ENCODE measurements at places on chromosomes 4 and X. TPM values are rescaled to one million over a fixed set of nuclear protein-coding genes. Genes with fewer than 3 reads are reported as not detected.

GRCh38 chr4:86959588-86960500 is 25.0 kb downstream of the AFF1 start:
- H3K27ac ChIP-seq, result no peak overlapping the region
- H3K36me3 ChIP-seq, result peaks cover 13% of the 10 kb centered on the region
- H3K4me3 ChIP-seq, result no peak overlapping the region
- DNase-seq, result no peak

DNA sequence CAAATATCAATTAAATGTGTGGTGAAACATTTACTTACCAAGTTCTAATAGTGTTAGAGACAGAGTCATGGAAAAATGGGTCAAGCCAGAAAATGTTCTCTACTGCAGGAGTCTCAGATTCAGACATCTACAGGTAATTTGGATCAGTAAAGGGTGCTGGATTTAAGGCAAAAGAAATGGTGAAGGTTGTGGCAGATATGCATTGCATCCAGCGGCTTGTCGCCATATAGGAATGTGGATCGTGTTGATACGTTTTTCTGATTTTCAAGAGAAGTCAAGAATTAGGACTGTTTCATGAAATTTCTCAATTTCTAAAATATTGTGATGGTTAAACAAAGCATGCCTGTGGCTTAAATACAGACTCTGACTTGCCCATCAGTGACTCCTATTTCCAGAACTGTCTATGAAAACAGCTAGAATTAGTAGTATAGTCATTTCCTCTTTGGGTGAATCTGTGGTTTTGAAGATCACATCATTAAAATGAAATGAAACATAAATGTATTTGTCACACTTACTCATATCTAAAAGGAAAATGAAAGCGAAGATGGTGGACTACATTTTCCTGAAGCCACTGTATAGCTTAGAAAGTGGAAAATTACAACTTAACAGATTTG is 110.1 kb upstream of the VEGFC start:
- no peaks in the 10 kb centered on the region for H3K4me1 ChIP-seq
- H3K27ac ChIP-seq, result no peak overlapping the region
- DNase-seq, result no peak
- no peak overlapping the region for H3K4me3 ChIP-seq

COL25A1 gene
- polyA plus RNA-seq, result 0.19 TPM

- H3K27me3 ChIP-seq, result no peaks in the 10 kb centered on the region
- H3K4me1 ChIP-seq, result no peaks in the 10 kb centered on the region
- no peak for DNase-seq
- H3K4me3 ChIP-seq, result no peak overlapping the region
- H3K36me3 ChIP-seq, result no peaks in the 10 kb centered on the region
Measured at GRCh38 chrX:47321823-47322371, 48.5 kb upstream of the ZNF157 start.

SSX4 gene
- not detected for polyA plus RNA-seq

FAM184B gene
- polyA plus RNA-seq, result not detected

Measured in CD4-positive, CD25-positive, alpha-beta regulatory T cell (primary cell).